WTC11 (cell line): ENCODE measurements at places on chromosomes 7 and 10.

GRCh38 chr7:51040787-51041186 is 258.1 kb upstream of the GRB10 start:
- DNase-seq = no peak

- no peak for DNase-seq
These were observed 35.8 kb downstream of the MINDY3 start for GRCh38 chr10:15824498-15824897.

- DNase-seq = no peak
These were observed 194.7 kb upstream of the SEMA3A start for GRCh38 chr7:84389242-84389641.

- no peak for DNase-seq
These were observed 2.7 kb downstream of the CTTNBP2 start for GRCh38 chr7:117870448-117871130.

GRCh38 chr10:83612746-83613145 is 526.6 kb upstream of the GHITM start:
- DNase-seq = no peak

DNA sequence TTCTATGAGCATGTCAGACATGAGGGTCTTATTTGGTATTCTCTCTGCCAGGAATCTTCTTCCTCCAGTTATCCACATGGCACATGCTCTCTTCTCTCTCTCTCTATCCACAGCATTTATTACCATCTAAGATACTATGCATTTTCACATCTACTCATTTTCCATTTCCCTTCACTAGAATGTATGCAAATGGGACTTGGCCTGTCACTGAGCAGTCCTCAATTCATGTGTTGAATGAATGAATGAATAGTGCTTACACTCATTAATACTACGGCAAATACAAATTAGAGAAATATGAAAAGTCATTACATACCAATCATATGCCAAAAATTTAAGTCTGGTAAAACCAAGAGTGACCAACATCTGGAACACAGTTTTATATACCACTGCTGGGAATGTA is 34.0 kb downstream of the COA1 start:
- DNase-seq = no peak

DNA sequence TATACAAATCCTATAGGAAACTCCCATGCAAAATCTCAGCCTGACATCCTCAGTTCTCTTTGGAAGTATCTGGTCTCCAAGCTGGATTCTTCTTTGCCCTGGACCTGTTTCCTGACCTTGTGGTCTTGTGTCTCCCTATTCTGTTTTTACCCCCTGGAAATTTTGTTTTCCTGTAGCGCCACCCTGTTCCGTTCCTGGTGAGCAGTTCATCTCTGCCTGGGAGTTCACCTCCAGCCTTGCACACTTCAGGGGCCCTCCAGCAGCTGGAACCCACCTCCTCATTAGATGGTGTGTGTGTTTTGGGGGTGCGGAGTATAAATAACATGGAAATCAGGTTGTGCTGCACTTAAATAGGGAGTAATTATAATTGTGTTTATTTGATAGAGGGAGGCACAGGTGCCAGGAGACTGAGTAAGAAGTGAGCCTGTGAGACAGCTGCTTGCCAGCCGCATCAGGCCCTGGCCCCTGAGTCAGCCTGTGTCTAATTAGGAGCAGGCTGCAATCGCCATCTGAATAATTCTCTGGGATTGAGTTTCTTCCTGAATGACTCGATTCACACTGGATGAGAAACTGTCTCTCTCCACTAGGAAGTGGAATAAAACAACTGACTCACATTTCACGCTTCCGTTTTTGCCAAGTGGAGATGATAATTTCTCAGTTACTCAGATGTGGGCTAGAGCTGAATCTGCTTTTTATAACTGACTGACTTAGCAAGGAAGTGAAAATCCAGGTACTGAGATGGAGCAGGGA is 69.4 kb upstream of the HECTD2 start:
- no peak for DNase-seq

DNA sequence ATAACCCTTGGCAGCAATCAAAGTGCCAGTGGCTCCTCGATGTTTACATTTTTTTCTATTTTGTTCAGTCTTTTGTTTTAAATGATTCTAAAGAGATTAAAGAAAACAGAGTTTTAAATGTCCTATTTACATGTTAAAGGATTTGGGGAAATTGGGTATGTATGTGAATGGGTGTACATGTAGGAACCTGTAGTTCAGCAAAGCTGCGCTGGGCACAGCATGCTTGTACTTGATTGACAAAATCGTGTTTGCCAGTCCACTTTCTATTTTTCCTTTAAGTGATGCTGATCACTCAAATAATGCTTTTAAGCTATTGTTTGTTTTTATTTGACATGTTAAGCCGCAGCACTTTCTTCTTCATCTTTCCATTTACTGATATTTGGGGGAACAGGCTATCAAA is 40.9 kb downstream of the FHIP2A start:
- DNase-seq = no peak

DNA sequence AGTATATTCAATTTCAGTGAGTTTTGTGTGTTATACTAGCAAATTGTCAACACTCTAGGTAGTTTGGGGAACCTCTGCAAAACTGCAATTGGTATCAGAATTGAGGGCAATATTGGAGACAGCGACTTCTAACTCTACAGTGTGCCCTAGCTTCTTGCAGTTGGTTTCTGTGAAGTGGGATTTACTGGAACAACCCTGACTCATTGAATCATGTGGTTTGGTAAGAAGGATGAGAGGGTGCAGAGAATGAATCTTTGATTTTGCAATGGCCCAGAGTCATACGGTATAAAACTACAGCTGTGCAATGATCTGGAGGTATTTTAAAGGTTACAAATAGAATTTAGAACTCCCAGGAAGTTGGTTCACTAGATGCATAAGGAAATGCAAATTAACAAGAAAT is 129.1 kb upstream of the PPP1R3A start:
- DNase-seq = no peak

- DNase-seq = no peak
These were observed 261.1 kb upstream of the CSTF2T start for GRCh38 chr10:51960494-51960895.

DNA sequence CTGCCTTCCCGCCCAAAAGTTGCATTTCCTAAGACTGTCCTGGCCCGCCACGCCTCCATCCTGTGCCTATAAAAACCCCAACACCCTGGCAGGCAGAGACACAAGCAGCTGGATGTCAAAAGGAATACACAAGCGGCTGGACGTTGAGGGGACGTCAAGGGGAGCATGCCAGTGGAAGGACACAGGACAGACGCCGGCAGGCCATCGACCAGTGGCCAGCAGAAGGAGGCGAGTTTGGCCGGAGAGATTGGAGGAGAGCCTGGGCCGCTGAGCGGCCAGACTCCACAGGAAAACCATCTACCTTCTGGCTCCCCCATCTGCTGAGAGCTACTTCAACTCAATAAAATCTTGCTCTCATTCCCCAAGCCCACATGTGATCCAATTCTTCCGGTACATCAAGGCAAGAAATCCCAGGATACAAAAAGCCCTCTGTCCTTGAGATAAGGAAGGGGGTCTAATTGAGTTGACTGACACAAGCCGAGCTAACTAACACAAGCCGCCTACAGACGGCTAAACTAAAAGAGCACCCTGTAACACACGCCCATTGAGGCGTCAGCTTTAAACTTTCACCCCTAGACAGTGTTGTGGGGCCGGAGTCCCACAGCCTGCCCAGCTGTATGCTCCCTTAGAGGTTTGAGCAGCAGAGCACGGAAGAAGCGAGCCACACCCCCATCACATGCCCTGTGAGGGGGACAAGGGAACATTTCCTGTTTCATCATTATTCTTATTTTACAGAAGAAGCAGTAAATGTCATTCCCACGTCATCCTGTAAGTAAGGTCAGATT is 150.3 kb upstream of the PHYHIPL start:
- DNase-seq = no peak

DNA sequence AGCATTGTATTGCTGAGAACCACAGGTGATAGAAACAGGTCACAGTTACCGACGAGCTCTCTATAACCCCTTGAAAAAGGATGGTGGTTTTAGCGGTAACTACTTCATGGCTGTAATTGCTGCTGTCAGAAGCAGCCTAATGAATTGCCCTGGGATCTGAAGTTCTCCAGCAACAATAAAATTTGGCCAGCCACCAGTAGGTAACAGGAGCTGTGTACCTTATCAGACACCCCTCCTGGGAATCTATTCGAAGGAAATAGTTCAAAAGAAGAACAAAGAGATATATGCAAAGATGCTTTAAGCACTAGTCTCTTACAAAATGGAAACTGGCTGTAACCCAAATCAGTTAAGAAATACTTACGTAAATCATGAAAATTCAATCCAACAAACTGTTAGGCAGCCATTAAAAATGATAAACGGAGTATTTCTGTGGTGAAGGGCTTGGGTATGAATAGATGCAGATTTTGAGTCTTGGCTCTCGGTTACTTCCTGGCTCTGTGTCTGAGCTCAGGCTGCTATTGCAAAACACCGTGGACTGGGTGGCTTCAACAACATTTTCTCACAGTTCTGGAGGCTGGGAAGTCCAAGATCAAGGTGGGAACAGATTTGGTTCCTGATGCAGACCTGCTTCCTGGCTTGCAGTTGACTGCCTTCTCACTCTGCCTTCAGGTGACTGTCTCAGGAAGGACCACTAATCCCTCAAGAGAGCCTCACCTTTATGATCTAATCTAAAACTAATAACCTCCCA is 1.6 kb downstream of the MSRB2 start:
- no peak for DNase-seq

- DNase-seq = no peak
These were observed 30.9 kb downstream of the TCF7L2 start for GRCh38 chr10:112980937-112981336.

DNA sequence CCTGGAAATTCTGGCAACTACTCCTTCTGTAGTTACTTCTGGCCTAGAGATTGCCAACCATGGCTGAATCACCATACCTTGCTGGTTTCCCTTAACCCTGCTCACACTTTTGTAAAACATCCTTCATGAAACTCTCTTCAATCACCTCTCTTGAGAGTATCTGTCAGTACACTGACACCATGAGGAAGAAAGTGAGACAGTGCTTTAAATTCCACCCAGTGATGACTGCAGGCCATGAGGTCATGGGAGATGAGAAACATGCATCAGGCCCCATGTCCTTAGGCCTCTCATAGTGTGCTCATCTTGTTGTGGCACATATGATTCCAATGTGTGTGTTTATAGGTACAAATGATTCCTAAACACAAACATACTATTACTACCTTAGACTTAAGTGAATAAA is 24.6 kb upstream of the NAMPT start:
- no peak for DNase-seq

DNA sequence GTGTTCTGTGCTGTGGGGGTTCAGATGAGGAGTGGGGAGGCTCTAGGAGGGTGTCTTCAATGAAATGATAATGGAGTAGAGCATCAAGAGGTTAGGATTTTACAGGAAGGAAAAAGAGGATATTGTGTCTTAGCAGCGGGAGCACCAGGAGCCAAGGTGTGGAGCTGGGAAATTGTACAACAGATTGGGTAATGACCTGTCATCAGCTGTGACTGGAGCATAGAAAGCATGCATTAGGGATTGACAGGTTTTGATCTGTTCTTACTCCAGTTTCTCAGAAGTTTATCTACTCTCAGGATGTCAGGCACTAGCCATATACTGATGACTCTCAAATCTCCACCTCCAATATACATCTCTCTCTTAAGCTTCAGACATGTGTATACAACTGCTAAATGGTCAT is 196.9 kb downstream of the ARHGAP12 start:
- DNase-seq = no peak

- no peak for DNase-seq
These were observed 12.3 kb downstream of the SVIL start for GRCh38 chr10:29622382-29622922.

DNA sequence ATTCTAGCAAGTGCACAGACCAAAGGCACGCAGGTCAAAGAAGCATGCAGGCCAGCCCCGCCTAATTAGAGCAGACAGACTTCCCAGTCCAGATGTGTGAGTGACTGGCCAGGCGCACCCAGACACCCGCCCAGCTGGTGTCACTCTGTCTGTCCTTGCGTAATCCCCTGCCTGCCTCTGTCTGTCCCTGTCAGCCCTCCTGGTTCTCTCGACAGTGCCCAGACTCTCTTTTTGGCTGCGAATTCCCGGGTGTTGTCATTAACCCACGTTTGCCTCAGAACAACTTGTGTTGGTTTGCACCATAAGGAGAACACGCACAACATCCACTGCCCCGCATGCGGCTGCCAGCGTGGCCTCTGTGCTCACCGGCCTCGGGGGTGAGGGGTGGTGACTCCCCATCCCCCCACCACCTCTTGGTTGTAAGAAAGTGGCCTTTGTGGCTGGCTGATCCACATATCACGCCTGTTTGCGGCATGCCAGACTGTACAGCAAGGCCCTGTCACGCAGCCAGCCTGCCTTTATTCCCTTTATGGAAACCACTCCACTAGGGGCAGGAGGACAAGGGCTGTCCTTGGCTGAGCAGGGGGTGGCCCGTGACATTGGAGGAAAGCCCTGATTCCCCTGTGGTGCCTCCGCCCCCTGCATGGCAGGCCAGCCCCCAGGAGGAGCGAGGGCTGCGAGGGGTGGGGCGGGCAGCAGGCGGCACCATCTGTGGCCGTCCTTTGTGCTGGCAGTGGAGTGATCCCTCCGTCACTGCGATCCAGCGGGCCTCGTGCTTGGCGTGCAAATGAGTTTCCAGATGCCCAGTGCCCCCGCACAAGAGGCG is 72.8 kb upstream of the PPIF start:
- DNase-seq = no peak

DNA sequence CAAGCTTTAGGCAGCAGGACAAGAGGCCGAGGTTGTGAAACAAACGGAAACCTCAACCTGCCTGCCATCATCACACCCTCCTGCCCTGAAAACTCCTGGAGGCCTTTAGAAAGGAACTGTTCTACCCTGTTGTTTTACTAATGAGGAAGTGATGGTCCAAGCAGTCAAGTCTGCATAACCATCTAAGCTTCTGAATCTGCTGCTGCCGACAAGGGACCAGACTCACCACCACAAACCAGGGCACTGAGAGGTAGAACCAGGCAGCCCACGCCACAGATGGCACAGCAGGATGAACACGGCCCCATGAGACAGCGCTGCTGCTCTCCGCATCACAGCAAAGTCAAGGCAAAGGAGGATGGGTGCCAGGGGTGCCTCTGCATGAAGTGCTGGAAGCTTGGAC is 209.4 kb downstream of the CELF2 start:
- no peak for DNase-seq

GRCh38 chr10:18659125-18659818 is at the start of gene ARL5B:
ARL5B (plus strand) TSS chr10:18659431; CDS start chr10:18659638, 207 bp downstream.
- DNase-seq = peak; percentile 95

DNA sequence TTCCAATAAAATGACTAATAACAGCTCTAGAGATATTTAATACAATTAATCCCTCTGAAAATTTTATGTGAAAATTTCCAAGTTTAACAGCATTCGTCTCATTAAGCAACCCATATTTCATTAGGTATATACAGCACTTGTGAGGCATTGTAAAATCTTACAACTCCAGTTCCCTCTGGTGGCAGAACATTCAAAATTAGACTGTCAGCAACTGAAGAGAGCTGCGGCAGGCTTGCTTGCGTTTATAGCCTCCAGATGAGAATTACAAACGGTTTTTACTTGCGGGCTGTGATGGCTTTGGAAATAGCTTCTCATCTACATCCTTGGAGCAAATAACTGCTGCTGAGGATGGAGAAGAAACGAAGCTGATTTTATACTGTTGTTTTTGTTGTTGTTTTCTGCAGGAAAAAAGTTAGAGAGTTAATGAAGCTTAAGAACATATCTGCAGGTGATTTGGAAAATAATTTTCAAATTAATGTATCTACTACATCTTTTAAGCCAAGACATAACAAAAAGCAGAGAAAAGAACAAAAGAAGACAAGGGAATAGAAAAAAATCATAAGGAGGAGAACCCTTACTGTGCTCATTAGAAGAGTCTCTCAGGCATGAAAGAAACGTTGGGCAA is 171.3 kb downstream of the MAGI2 start:
- no peak for DNase-seq

- no peak for DNase-seq
These were observed 56.3 kb downstream of the GRID1 start for GRCh38 chr10:86310291-86310690.

- DNase-seq = no peak
These were observed 67.3 kb upstream of the TPK1 start for GRCh38 chr7:144903201-144903600.
